Stimulated activated CD8-positive, alpha-beta memory T cell treated with anti-CD3 and anti-CD28 coated beads, Interleukin-7, amount 100 ng/mL, for 1 hour (primary cell): ENCODE measurements at places on chromosomes 4 and X.

DNA sequence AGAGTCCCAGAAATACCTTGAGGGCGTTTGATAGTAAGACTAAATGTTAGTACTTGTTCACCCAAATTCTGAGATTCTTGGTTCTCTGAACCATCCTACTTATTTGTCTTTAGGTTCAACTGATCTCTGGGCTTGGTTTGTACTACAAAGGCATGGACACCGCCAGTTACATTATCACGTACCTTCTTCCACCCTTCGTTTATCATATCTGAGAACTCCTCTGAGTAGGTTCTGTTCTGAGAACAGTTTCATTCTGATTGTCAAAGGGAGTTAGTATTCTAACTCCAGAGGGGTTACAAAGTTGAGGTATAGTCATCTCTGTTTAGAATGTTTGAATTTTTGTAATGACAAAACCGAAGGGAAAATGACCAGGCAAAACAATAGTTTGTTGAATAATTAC, 19.3 kb downstream of the ZFX start:
- DNase-seq, result no peak

- DNase-seq, result no peak
These were observed 132.6 kb upstream of the SLIT2 start for GRCh38 chr4:20119141-20119540.

DNA sequence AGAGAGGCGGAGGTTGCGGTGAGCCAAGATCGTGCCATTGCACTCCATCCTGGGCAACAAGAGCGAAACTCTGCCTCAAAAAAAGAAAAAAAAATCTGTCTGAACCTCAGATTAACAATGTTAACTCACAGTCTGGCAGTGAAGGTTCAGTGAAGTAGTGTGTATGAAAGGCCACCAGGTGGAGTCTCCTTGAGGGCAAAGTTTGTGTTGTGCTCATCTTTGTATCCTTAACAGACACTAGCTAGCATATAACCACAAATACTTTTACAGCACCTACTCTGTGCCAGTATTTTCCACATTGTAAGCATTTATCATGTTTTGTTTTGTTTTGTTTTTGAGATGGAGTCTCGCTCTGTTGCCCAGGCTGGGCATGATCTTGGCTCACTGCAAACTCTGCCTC, 46.0 kb upstream of the MGST2 start:
- DNase-seq, result no peak

- DNase-seq, result no peak
These were observed 156.7 kb upstream of the FAM47A start for GRCh38 chrX:34288782-34289181.

DNA sequence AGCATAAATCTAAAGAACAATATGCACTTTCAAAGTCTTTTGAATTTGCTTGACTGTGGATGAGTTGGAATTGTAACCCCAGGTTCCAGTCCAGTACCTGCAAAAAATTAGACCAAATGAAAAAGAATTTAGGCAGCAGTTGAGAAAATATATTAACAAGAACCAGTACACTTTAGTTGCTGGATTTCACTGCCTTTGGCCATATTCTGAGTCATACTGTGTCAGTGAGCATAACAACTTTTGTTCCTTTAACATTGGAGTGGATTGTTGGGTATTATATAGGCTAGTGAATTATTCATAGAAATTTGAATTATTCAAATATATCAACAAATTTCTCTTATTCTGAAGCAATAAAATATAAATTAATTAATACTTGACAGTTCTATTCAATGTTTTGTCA, 101.5 kb upstream of the SMAD1 start:
- DNase-seq, result no peak

GRCh38 chr4:38287101-38287851, 327.1 kb downstream of the PTTG2 start:
- no peak for DNase-seq

GRCh38 chr4:187921946-187922623, 73.5 kb upstream of the ZFP42 start:
- no peak for DNase-seq

GRCh38 chrX:71958281-71958675, 47.6 kb downstream of the NHSL2 start:
- no peak for DNase-seq

DNA sequence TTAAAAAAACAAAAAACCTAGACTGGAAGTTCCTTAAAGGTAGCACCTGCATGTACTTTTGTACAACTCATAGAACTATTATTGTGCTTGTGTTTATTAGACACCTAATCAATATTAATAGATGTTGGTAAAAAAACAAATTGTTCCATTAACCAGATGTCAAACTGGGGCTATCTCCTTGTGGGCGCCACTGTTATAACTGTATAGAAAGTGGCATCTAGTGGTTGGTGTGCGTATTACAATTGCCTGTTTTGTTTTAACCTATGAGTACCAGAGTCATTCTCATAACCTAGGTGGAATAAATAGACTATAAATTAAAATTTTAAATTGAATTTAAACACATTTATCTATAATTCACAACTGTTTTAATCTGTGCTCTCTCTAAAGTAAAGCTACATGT, 97.4 kb downstream of the COL4A5 start:
- DNase-seq, result no peak

GRCh38 chrX:39519030-39519488, 578.7 kb downstream of the BCOR start:
- DNase-seq, result no peak
